ENCODE measurements at places on chromosomes 6 and 20. TPM values are rescaled to one million over a fixed set of nuclear protein-coding genes. Genes with fewer than 3 reads are reported as not detected.
A peak's percentile ranks its signal among the peaks of the same experiment; 100 is the strongest.

- DNase-seq, result no peak
Measured at GRCh38 chr6:42315259-42315990, 97.8 kb upstream of the MRPS10 start.

DNA sequence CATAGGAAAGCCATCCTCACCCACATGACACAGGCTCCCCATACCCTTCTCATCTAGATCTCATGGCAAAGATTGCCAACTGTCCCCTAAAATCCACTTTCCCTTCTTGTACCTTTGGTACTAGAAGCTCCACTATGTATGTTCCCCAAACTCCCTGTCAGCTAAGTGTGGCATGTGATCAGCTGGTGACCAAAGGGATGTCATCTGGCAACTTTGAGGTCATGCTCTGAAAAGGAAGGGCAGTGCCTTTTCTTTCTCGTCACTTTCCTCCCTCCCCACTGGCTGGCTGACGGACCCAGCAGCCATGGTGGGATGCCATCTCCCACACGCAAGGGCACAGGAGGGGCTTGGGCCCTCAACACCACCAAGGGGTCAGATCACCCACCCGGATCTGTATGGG, 23.8 kb upstream of the TAF8 start:
- no peak for DNase-seq

- no peak for DNase-seq
Measured at GRCh38 chr6:157120534-157121232, 202.6 kb downstream of the TMEM242 start.

GRCh38 chr6:104623052-104623690, 236.5 kb downstream of the HACE1 start:
- DNase-seq, result no peak

DNA sequence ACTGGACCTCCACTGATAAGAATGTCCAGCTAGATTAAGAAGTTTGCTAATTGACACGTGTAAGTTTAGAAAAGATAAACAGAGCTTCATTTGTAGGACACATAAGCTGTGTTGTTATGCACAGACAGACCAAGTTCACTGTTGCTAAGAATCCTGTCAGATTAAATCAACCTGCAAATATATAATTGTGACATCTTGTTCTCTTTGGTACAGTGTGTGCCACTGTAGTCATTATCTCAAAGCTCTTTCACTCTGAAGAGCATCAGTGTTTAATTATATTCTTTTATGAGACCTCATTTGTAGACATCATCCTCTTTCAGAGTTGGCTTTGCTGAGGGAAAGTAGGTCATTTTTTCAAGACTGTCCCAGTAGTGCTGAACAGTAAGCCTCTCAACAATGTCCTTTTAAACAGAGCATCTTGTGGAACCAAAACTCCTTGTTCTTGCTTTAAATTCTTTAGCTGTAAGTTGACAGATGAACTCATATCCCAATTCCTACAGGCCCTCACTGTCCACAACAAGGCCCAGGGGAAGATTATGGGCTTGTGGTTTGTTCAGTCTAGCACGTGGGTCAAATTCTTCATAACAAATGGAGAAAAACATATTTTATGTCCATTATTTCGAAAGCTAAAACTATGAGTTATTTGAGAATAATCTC, 252.4 kb downstream of the HDGFL1 start:
- DNase-seq, result no peak

DNA sequence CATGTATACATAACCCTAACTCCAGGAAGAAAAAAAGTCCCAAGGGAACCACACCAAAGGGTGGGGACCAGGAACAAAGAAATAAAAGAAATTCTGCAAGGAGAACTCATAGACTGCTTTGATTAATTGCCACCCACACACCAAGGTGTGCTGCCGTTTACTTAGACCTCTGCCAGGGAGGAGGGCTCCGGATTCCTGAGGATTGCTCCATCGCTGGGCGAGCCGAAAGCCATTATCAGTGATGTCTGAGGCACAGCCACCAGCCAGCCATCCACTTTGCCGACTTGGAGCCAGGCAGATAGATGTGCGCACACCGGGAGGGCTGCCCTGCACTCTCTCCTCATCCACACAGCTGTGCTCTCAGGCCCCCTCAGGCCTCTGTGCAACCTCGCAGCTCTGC, 272.7 kb upstream of the FOXQ1 start:
- no peak for DNase-seq

ME1 gene
- total RNA-seq, result 30.0 TPM

GRCh38 chr20:62289898-62290297, 12.9 kb upstream of the ADRM1 start:
- no peak for DNase-seq

DNA sequence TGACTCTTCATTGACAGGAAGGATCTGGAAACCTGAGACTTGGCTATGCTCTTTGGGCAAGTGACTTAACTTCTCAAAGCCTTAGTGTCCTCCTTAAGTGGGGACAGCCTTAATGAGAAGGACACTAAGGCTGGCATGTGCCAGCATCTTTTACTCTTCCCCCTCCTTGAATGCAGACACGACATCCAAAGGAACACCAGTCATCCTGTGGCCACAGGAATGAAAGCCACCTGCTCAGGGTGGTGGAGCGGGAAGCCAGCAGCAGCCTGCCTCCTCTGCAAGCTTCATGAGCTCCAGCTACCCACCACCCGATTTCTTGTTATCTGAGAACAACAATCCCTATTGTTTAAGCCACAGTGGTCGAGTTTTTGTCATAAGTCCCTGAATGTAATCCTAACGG, 44.5 kb downstream of the TMEM14B start:
- no peak for DNase-seq

DNA sequence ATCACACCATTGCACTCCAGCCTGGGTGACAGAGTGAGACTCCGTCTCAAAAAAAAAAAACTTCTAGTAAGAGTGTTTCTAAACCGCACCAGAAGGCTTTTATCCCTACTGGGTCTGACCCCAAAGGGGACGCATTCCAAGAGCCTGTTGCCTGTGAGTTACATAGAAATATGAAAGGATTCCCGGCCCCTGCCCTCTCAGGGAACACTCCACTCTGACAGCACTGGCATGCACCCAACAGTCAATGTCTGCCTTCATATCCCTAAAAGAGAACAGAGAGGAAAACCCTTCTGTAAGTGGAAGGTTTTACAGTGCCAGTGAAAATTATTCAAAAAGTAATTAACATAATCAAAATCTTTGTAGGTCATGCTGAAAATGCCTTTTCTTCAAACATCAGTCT, 117.1 kb upstream of the PTPRT start:
- DNase-seq, result no peak

DNA sequence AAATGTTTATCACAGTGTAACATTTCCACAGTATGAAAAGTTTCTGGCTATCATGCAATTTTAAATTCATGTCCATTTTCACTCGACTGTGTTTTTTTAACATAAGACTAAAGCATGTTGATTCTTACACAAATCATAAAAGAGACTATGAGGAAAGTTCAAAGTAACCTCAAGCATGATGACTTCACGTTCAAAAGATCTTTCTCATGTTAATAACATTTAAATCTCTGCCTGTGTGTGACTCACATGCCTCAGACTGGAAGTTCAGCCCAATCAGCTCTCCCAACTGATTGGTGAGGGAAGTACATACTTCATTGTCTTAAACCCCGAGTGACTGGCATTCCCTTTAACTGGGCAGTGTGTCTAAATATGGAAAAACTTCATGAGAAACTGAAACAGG, 37.4 kb downstream of the ATXN1 start:
- no peak for DNase-seq

DNA sequence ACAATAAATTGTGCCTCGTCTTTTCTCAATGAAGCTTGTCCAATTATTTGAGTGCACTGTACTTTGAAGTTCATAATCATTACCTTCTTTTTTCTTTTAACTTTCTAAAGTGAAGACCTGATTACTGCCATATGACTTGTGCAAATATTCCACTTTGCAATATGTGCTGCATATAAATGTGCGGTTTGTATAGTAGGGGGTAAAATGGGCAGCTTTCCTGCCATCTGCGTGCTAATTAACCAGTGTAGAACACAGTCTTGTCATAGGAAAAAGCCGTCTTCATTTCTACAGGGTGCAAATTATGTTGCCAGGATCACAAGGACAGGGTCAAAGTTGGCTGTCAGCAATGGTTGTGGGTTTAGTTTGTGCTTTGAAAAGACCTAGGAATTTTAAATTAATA, 397.0 kb downstream of the NKAIN2 start:
- DNase-seq, result no peak

- DNase-seq, result peak; percentile 53
Measured at GRCh38 chr20:57884956-57885355, 175.1 kb upstream of the PMEPA1 start.

DNA sequence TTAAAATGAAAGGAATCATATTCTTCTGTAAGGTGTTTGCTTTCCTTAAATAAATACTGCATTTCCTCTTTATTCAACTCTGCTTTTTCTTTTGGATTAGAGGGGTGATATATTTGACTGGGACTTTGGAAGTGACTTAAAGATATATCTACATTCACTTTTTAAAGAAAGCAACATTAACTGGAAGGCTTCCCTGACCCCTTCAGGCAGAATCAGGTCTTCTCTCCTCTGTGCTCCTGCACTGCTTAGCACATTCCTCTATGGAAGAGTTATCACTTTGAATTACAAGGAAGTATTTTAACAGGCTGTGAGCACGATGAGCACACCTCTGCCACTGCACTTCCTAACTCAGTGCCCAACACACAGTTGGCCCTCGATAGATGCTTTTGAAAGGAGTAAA, 59.2 kb upstream of the POU3F2 start:
- DNase-seq, result no peak

IL20RA gene
- 72.8 TPM for total RNA-seq

DNA sequence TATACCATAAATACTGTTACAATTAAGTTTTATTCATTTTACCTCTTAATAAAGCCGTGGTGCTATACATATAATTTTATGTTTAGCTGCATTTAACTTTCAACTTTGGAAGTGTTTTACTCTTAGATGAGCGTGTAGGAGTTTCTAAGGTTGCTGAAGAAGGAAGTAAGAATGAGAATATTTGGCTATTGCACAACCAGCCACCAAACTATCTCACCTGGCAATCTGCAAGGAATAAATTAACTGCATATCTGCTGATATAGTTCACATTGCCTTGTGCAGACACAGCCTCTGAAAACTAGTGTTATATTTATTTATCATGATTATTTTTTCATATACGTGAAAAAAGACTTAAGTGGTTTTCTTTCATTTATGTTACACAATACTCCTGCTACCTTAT, 230.4 kb downstream of the PLCB1 start:
- no peak for DNase-seq

DNA sequence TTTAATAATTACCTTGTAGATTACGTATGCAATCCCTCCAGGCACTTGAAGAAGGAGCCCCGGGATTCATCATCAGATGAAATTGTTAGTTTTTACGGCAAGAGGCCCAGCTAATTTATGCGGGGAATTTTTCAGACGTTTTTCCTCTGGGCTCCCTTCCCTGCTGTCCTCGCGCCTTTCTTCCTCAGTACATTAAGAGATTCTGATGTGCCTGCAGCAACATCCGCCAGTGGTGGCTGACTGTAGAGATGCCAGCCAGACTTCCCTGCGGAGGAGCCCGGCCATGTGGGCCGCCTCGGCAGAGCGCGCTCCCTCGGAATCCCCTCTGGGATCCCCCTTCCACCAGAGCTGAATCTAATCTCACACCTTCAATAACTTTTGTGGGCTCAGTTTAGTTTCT, 46.4 kb upstream of the POU3F2 start:
- no peak for DNase-seq

GRCh38 chr6:87756858-87757257, 54.8 kb upstream of the AKIRIN2 start:
- no peak for DNase-seq

GRCh38 chr6:155177363-155177961, 86.4 kb upstream of the CLDN20 start:
- no peak for DNase-seq

SLC22A16 gene
- not detected for total RNA-seq

DNA sequence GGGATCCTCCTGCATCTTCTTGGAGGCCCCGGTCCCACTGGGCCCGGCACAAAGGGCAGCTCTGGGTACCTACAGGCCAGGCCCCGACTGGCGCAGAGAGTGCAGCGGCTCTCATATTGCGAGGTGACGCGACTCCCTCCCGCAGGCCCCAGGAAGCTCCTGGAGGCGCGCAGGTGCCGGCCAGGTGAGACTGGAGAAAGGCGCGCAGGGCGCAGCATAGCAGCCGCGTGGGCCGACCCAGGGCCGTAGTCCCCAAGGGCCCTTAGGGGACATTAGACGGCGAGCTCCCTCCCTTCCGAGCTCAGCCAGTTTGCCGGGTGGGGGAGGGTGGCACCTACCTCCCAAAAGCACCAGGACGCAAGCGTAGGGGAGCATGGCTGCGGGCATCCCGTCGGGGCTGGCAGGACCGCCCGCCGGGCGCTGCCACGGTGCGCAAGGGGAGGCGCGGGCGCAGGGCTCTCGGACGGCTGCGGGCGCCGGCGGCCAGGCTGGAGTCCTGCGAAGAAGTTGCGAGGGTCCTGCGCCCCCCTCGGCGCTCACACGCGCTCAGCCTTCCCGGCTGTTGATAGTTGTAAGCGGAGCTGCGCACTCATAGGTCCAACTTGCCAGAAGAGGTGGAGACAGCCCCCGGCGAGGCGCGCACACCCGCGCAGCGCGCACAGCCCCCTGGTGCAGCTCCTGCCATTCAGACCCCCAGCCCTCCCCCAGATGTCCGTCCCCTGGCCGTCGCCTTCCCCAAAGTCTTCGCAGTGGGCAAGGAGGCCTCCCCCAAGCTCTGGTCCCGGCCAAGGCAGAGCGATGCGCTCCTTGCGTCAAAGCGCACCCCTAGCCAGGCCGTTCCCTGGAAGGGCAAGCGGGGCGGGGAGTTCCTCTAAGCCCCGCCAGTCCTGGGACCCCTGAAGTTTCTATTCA, 622 bp downstream of the APCDD1L start:
- DNase-seq, result no peak

GRCh38 chr20:32979201-32979998, 24.8 kb downstream of the SUN5 start:
- DNase-seq, result no peak

DNA sequence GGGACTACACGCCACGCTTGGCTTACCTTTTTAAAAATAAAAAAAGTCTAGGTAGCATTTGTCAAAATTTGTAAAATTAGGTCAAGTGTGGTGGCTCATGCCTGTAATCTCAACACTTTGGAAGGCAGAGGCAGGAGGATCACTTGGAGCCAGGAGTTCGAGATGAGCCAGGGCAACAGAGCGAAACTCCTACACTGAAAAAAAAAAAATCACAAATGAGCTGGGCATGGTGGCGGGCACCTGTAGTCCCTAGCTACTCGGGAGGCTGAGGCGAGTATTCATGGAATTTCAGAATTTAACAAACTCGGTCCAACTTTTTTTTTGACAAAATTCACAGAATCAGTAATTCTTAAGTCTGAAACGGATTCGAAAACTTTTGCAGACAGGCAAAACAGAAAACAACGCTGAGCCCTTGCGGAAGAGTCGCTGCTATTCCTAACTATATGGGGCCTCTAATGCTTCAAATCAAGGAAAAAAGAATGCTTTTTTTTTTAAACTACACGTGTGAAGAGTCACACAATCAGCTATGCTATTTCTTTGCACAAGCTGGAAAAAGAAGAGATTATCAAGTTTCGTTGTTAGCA, 62.9 kb downstream of the GTF2H5 start:
- no peak for DNase-seq

GRCh38 chr20:13870170-13870748, 85.4 kb downstream of the NDUFAF5 start:
- no peak for DNase-seq
